ENCODE measurements at places on chromosomes 12 and 14.

DNA sequence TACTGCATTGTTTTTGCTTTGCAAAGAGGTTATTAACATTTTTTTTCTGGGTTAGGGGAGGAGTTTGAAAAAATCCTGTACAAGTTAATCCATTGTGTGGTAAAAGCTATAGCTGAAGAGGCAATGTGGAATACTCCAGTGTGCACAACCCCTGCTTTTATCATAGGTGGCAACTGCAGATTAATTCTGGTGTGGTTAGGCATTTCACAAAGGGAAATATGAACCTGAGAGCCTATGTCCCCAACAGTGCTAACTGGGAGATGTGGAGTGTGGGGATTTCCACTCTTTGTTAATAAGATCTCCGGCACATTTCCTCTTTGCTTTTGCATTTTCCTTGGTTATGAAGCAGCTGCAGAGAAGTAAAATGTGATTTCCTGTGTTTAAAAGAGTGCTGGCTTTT lies 33.6 kb downstream of the PRORP start:
- DNase-seq = peak; percentile 59

DNA sequence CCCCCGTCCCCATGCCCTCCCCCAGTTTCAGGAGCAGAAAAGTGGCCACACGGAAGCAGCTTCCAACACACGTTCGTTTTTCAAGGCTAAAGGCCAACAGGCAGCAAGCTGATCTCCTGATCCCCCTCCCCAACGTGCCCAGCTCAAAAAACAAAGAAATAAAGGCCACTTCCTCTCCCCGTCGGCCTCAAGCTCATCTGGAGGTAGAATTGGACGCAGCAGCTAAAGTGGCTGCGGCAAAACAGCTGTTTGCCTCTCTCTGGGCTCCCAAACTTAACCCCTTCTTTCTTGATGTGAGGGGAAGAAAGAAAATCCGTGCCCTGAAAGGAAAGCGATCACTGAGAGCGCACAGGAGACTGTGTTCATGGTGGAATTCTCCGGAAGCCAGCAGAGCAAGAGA lies 66.3 kb downstream of the SCARB1 start:
- DNase-seq = no peak

DNA sequence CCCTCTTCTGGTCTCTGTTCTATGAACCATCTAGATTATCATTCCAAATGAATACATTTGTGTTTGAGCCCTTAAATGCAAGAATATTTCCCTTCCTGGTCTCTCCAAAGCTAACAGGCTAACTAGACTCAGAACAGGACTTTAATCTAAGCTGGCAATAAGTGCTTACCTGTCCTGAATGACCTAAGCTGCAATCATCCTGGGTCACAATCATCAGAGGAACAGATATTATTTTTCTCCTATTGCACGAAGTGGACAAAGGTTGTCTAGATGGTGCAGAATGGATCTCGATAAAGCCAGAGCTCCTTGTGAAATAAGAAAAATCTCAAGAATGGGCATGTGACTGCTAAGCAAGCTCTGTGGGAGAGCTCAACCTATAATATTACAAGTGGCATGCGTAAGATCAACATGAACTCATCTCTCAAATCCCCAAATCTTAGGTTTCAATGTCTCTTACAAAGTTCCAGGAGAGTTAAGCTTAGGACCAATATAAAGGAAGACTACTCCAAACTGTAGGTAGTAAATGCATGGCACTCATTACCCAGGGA lies 10.6 kb upstream of the NUMB start:
- DNase-seq = no peak

- no peak for DNase-seq
Observed at GRCh38 chr12:55694188-55694515, 13.6 kb downstream of the ITGA7 start.

GRCh38 chr14:97428808-97429440 lies 631.7 kb downstream of the VRK1 start:
- DNase-seq = no peak

DNA sequence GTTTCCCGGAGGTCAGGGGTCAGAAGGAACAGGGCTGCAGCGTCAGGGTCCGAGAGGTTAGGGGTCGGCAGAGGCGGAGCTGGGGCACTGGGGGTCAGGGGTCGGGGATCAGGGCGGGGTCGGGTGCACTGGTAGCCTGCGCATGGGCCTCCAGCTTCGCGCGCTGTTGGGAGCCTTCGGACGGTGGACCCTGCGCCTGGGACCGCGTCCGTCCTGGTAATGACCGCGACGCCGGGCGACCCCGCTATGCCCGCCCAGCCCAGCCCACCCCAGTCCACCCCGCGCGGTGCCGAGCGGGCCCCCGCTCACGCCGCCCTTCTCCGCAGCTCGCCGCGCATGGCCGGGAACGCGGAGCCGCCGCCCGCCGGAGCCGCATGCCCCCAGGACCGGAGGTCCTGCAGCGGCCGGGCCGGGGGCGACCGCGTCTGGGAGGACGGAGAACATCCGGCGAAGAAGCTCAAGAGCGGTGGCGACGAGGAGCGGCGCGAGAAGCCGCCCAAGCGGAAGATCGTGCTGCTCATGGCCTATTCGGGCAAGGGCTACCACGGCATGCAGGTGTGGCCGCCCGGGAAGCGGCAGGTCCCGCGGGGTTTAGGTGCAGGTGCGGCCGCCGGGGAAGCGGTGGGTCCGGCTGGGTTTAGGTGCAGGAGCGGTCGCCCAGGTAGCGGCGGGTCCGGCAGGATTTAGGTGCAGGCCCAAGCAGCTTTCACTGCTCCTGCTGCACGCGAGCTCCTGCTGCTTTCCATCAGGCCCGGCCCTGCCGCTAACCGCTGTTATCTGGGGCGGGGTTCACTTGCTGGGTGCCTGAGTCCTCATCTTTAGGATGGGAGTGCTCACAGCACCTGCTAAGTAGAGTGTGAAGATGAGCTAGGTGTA lies 743 bp downstream of the PUS1 start:
- DNase-seq = peak; percentile 60

- no peak for DNase-seq
Observed at GRCh38 chr12:26018926-26019325, 60.4 kb downstream of the RASSF8 start.

- DNase-seq = no peak
Observed at GRCh38 chr12:92624236-92624635, 78.6 kb upstream of the PLEKHG7 start.

DNA sequence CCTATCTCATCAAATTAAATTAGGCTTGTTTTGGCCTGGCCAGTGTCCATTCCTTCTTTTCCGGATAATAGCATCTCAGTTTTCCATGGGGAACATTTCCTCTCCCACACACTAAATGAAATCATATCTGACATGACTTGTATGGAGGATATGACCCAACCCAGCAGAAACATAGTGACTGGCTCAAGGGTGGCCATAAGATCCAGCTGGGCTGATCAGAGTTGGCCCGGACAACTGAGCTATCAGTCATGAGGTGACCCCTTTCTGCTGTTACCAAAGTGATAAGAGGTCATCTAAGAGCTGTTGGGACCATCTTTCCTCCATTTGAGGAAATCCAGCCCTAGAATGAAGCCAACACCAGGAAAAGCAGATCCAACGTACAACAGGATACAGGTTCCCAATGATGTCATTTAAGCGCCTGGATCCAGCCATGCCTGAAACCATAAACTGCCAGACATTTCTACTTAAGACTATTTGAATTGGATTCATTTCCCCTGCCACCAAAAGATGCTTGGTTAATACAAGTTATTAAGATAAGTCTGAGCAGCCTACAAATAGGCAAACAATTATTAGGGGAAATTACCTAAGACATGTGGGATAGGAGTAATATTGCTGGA lies 20.7 kb upstream of the NCOR2 start:
- DNase-seq = no peak

GRCh38 chr14:50362764-50363713 lies 33.6 kb downstream of the CDKL1 start:
- DNase-seq = peak; percentile 35

- no peak for DNase-seq
Observed at GRCh38 chr12:82803201-82803600, 116.5 kb downstream of the TMTC2 start.

GRCh38 chr12:81668475-81668874 lies 90.7 kb downstream of the PPFIA2 start:
- peak; percentile 21 for DNase-seq

DNA sequence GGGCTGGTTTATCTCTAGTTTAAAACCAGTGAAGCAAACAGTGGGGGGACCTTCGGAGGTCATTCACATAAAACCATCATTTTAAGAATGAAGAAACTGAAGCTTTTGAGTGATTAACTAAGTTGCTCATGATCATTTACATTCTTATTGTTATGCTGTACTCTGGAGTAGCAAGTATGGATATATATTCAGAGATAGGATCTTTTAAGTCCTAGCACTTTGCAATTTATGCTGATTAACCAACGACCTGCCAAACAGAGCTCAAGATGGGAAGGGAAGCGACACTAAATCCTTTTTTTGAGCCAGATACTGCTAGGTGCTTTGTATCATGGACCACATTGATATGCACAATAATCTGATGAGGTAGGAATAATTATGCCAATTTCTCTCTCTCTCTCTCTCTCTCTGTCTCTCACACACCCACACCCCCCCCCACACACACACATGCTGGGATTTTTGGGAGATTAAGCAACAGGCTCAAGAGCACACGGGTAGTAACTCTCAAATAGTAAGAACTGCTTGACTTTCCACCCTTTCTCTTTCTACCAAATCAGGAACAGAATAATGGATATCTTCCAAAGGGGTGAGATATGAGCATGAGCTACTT lies 303.4 kb downstream of the APAF1 start:
- no peak for DNase-seq

DNA sequence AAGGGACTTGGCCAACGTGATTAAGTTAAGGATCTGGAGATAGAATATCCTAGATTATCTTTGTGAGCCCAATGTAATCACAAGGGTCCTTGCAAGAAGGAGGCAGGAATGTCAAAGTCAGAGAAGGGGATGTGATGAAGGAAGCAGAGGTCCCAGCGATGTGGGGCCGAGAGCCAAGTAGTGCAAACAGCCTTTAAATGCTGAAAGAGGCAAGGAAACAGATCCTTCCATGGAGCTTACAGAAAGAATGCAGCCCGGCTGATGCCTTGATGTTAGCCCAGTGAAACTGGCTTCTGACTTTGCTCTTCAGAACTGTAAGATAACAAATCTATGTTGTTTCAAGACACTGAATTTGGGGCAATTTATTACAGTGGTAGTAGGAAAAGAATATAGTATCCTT lies 74.9 kb downstream of the NEDD1 start:
- DNase-seq = no peak

GRCh38 chr12:65200007-65200665 lies 30.8 kb downstream of the LEMD3 start:
- DNase-seq = no peak

GRCh38 chr14:73789989-73790581 lies 61.5 kb upstream of the PTGR2 start:
- no peak for DNase-seq

DNA sequence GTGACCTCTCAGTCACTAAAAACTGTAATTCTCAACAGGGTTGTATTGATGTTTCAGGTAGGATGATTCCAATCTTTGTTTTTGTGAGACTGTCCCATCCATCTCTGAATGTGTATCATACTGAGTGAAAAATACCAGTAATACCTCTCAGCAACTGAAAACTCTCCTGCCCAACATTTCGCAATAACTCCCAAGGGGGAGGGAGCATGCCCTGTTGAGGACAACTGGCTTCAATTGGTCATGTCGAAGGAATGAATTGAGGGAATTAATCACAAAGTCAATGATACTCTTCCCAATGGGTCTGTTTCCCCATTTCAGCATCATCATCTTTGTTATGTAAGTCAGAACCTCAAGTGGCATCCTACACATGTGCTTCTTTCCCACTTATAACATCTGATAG lies 102.4 kb upstream of the E2F7 start:
- DNase-seq = no peak

DNA sequence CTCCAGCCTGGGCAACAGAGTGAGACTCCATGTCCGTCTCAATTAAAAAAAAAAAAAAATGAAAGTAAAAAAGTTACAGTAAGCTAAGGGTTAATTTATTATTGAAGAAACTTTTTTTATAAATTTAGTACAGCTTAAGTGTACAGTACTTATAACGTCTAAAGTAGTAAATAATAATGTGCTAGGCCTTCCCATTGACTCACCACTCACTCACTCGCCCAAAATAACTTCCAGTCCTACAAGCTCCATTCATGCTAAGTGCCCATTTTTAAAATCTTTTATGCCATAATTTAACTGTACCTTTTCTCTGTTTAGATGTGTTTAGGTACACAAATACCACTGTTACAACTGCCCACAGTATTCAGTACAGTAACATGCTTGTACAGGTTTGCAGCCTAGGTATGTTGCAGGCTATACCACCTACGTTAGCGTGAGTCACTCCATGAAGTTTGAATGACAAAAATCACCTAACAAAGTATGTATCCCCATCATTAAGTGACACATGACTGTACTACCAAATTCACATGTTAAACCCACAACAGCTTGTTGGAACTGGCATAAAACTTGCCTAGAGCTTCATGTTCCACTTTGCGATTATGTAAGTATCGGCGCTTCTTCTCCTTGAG lies 10.7 kb downstream of the KANSL2 start:
- no peak for DNase-seq

DNA sequence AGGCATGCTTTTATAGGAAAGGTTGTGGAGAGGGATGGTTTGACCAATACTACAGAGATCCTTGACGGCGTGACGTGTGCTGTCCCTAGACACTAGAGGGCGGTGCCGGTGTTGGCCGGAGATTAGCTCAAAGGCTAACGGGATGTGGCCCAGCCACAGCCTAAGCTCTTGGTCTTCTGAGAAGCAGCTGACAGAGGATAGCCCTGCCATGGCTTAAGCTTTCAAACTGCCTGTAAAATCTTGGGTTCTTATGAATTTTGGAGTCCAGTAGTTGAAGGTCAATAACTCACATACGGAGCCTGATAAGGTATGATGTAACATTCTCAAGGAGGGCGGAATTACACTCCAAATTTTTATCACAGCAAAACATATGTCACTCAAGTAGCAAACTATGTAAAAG lies 515.7 kb upstream of the ATXN7L3B start:
- peak; percentile 69 for DNase-seq

GRCh38 chr14:51419685-51420084 lies 179.6 kb downstream of the TMX1 start:
- DNase-seq = peak; percentile 45

DNA sequence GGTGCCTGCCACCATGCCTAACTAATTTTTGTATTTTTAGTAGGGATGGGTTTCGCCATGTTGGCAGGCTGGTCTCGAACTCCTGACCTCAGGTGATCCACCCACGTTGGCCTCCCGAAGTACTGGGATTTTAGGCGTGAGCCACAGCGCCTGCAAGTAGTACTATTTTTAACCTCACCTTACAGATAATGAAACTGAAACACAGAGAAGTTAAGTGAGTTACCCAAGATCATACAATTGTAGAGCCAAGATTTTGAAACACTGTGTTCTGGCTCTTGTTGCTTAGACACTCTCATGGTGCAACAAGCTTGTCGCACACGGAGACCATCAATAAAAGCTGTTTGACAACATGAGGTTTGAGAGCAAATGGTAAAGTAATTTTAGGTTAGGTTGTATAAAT lies 159.1 kb upstream of the LMNTD1 start:
- peak; percentile 62 for DNase-seq

- DNase-seq = no peak
Observed at GRCh38 chr12:119870457-119870856, 6.7 kb downstream of the CIT start.

Data from GM12865 (cell line).